Foreskin melanocyte (primary cell): ENCODE measurements at places on chromosomes 3 and 15.

GRCh38 chr3:107848351-107848915, 242.4 kb downstream of the CD47 start:
- DNase-seq: no peak

- DNase-seq: no peak
Measured at GRCh38 chr3:195897081-195897852, 11.1 kb downstream of the TNK2 start.

DNA sequence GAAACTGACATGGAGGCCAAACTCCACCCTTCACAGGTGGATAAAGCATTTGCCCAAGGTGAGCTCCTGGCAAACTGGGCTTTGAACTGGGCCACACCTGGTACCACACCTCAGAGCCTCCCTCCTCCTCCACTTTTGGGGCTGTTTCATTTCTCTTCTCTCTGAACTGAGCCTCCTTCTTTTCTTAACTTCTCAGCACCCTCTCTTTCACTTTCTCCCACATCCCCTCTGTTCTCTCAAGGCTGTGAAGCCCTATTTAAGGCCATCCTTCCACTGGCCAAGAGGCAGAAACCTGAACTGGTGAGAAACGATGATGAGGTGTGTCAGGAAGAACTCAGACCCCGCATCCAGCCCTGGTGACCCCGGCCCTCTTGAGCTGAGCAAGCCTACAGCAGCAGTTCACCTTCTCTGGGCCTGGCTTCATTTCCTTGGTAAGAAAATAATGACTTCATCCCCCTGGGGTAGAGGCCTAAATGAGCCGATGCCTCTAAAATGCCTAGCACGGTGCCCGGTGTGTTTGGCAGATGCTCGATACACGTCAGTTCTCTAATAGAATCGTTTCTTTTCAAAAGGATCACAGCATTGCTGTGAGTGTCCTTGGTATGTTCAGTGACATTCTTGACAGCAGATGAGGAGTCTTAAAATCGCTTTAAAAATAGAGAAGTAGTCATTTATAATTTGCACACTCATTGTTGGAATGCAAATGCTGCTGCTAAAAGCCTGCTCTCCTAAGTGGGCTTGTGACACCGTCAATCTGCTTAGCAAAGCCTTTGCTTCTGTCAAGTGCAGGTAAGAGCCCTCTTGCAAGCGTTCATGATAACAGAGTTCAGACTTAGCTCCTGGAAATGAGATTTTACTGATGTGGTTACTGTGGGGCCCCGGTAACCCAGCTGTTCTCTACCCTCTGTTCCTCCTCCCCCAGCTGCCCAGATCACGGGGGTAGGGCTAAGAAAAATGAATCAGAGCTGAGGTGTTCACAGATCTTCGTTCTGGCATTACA, 97.7 kb upstream of the ATP2B2 start:
- DNase-seq: no peak

- no peak for DNase-seq
Measured at GRCh38 chr3:166799-167198, 29.8 kb upstream of the CHL1 start.

GRCh38 chr3:52072020-52072419, 15.6 kb upstream of the DUSP7 start:
- DNase-seq: no peak

DNA sequence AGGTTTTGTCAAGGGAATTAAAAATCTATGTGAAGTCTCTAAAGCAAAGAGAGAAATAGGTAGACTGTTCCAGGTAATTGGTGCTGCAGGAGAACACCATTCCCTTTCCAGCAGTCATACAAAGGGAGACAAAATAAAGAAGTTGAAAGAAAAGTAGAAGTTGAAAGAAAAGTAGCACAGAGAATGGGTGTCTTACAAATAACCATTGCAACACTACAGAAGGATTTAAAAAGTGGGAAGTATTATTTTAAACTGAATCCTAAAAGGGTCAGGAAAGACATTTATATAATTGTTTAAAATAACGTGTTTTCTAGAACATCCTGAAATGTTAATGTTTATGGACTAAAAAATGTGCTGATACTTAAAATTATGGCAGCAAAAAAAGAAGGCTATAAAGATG, 223.8 kb downstream of the RSRC1 start:
- no peak for DNase-seq

- DNase-seq: no peak
Measured at GRCh38 chr15:75674366-75674765, 26.7 kb downstream of the SNX33 start.

GRCh38 chr15:73602992-73603391, 30.2 kb downstream of the NPTN start:
- DNase-seq: no peak

GRCh38 chr3:168269001-168269400, 173.3 kb upstream of the GOLIM4 start:
- DNase-seq: no peak

DNA sequence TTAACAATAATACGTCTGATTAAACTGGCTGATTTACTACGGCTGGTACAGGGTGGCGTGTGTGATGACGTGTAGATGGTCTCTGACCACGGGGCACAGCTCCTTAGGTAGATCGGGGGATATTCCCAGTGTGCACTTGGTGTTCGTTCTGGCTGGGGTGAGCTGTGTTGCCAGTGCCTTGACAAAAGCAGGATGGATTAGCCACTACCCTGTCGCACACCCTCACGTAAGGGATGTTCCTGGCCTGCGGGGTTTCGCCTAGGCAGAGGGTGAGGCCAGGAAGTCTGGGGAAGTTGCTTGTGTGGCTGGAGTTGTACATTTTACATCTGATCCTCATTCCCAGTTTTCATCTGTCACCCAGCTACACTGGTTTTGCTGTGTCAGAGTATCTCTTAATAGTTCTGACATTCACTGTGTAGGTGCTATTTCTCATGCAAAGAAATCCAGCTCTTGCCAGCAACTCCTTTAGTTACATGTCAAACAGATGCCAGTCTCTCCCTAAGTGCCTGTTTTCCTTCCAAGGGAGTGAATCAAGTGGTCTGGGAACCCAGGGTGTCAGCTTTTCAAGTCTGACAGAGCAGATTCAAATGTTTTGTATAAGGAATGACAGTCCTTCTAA, 66.1 kb upstream of the CCR4 start:
- DNase-seq: no peak

- DNase-seq: peak; percentile 51
Measured at GRCh38 chr3:124117486-124117885, 125.6 kb upstream of the ROPN1 start.

DNA sequence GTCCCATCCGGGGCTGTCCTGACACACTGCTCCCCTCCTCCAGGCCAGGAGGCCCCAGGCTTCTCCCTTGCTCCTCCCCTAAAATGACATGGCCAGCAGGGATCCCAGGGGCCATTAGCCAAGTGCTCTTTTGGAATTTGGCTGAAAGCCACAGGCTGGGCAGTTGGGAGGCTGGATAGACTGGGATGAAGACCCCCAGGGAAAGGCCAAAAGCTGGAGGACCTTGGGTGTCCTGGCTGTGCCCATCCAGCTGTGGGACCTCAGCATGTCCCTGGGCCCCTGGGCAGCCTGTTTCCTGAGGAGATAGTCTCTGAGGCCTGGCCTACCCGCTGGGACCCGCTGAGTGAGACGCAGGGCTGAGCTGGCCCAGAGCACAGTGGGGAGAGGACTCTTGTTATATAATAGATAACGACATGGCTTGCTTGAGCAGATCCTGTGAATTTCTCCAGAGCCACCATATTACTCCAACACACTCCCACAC, 5.7 kb upstream of the PDE8A start:
- no peak for DNase-seq

DNA sequence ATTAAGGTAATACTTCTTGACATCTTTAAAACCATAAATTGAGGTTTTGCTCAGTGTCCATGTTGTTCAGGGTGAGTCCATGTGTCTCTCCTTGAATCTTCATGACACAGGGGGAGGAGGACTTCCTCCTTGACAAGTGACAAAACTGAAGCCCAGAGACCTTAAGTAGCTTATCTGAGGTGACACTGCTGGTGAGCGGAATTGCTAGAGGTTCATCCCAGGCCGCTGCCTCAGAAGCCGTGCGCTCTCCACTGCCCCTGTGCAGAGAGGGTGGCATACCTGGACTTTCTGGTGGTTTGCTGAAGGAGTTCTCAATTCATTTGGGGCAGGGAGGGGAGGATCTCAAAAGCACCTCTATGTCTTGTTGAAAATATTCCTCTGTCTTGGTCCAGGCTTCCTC, 23.2 kb upstream of the CCDC174 start:
- DNase-seq: no peak

DNA sequence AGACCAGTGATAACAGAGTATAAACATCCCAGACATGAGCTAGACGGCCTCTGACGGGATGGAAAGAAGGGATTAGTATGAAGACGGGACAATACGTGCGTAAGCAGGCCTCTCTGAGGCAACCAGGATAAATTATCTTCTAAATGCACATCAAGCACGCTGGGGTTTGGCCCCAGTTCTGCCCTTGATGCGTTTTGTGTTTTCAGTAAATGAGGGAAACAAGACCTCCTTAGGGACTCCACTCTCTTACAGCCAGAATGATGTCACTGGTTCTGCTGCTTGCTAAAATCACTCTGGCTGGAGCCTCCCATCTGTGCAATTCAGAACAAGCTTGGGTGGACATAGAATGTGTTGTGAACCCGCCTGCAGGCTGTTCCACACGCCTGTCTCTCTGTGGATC, 156.0 kb upstream of the MCTP2 start:
- DNase-seq: no peak

GRCh38 chr3:7545334-7545733, 684.4 kb downstream of the GRM7 start:
- DNase-seq: no peak
